Kidney capillary endothelial cell (primary cell): ENCODE measurements at places on chromosomes 2 and 18.
A peak's percentile ranks its signal among the peaks of the same experiment; 100 is the strongest.

DNA sequence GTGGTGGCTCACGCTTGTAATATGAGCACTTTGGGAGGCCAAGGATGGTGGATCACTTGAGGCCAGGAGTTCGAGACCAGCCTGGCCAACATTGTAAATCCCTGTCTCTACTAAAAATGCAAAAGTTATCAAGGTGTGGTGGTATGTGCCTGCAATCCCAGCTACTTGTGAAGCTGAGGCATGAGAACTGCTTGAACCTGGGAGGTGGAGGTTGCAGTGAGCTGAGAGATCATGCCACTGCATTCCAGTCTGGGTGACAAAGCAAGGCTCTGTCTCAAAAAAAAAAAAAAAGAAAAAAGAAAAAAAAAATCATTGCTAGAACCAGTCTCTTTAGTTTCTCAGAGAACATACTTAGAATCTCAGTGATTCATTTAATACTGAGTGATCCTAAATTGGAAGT, 217.1 kb downstream of the DYM start:
- DNase-seq, result no peak

DNA sequence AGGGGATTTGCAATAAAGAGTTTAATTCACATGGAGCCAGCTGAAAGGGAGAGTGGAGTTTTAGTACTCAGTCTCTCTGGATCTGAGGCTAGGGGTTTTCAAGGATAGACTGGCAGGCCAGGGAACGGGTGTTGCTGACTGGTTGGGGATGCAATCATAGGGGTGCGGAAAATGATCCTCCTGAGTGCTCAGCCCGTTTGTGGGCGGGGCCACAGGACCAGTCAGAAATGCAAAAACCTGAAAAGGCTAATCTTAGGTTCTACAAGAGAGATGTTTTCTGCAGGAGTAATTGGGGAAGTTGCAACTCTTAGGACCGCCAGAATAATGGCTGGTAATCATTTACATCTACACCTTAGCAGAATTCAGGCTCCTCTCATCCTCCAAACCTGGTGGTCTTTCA, 2.5 kb downstream of the NFU1 start:
- no peak for DNase-seq

DNA sequence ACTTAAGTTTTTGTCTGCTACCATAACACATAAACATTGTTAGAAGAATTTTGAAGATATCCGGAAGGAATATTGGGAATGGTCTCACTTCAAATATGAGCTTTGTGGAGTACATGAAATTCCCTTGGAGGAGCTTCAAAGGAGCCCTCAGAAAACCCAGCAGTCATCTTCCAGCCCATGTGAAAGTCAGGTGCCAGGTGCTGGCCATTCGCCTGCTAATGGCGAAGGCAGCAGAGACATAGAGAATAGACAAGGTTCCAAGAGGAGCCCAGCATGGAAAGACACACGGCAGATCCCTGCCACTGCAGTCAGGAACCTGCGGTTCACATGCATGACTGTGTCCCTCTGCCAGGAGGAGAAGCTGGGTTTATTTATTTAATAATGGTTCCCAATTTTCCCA, 40.0 kb upstream of the EPG5 start:
- DNase-seq, result no peak

DNA sequence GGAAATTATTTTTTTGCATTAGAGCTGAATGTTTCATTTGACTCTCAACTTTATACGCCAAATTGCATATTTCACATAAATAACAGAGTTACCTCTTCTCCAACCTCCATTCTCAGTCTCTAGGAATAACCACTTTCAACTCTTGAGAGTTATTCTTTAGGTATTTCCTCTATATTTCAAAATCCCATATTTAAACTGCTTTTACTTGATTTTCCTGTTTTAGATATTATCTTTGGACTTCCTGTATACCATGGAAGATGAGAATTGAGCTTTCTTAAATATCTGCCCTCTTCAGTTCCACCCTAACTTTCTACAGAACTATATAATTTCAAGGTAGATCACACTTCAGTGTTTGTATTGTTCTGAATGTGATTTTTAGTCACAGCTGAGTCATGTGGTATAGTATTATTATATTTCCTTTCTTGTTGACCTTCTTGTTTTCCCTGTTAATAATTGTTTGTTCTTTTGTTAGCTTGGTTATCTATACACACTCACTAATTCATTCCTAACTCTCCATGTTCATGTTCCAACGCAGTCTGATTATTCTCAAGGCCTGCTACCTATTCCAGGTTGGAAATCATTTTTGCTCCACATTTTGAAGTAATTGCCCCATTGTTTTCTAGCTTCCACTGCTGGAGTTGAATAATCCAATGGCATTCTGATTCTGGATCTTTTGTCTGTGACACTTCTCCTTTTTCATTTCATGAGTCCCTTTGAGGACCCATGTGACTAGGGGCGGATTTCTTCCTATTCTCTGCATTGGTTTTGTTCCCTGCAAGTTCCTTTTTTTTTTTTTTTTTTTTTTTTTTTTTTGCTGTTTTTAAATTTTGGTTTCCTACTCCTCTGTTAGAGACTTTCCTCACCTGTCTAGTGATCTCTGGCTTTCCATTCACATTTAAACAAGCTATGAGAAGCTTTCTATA, 156.8 kb upstream of the RBMS1 start:
- peak; percentile 28 for DNase-seq

DNA sequence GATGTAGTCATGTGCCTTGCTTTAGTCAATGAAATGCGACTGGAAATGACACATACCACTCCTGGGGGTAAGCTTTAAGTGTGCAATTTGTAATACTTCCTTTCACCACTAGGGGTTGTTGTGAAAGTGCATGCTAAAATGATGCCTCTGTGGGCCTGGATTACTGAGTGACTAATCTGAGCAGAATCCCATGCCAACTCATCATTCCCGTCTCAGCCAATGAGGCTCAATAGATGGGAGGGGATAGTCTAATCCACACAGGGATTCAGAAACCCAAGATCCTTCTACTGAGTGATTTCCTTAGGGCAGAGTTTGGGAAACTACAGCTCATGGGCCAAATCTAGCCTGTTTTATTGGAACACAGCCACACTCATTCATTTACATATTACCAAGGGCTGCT, 54.0 kb downstream of the HRH4 start:
- DNase-seq, result peak; percentile 46

GRCh38 chr18:22505141-22505591, 87.5 kb upstream of the CTAGE1 start:
- DNase-seq, result peak; percentile 6

- no peak for DNase-seq
Observed at GRCh38 chr2:167706800-167707199, 540.6 kb downstream of the STK39 start.

DNA sequence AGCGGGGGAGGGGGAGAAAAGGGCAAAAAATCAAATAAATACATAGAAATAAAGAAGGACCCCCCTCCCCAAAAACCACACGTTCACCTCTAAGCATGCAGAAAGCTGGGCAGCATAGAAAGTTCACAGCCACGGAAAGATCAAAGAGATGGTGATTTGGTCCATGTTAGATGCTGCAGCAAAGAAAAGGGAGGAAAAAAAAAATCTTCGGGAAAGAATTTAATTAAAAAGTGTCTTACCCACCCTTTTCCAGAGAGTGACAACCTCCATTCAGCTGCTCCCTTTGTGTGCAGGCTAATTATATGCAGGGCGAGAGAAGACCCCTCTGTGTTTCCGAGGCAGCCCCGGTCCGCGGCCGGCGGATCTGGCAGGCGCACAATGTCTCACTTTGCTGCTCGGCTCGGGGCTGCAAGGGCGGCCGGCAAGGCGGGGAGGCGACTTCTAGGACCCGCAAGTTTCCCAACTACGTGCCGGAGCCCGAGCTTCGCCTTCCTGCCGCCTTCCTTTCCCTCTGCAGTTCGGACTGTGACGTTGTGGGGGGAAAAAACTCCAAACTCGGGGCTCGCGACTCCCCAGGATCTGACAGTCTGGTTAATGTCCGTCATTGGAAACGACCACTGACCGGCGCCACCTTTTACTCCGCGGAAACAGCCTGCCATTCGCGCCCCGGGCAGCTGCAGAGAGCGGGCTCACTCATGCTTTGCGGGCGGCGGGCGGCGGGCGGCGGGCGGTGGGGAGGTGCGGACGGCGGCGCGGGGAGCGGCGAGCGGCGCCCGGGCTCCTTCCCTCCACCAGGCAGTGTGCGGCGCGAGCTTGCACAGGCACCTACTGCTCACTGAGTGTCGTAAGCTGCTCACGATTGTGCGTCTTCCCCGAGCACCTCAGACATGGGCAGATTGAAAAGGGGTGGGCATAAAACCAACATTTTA, at the start of gene LRRTM1:
Gene LRRTM1, minus strand, starts transcription at position 844 of the 929 bp plus-strand sequence. CDS start 933 bp downstream, outside the sequence.
- no peak for DNase-seq

- no peak for DNase-seq
Observed at GRCh38 chr2:176175709-176176607, 12.5 kb upstream of the HOXD1 start.

- no peak for DNase-seq
Observed at GRCh38 chr18:54957996-54958395, 1.3 kb downstream of the CCDC68 start.

GRCh38 chr18:75625966-75626365, 198.5 kb upstream of the SMIM21 start:
- no peak for DNase-seq

GRCh38 chr18:79738041-79738461, 58.4 kb downstream of the CTDP1 start:
- no peak for DNase-seq

DNA sequence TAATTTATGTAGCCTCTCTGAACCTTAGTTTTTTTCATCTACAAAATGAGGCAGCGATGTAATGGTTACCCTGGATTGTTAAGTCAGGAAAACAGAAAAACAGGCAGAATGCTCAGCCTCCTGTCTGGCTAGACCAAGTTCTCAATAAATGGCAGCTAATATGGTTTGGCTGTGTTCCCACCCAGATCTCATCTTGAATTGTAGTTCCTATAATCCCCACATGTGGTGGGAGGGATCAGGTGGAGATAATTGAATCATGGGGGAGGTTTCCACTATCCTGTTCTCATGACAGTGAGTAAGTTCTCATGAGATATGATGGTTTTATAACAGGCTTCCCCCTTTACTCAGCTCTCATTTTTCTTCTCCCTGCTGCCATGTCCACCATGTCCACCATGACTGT, 220.0 kb downstream of the CMPK2 start:
- no peak for DNase-seq

GRCh38 chr2:105537920-105538319, 139.1 kb upstream of the FHL2 start:
- no peak for DNase-seq

GRCh38 chr2:66464930-66465637, 30.2 kb downstream of the MEIS1 start:
- no peak for DNase-seq

- DNase-seq, result no peak
Observed at GRCh38 chr18:12242658-12243260, 11.4 kb upstream of the CIDEA start.

DNA sequence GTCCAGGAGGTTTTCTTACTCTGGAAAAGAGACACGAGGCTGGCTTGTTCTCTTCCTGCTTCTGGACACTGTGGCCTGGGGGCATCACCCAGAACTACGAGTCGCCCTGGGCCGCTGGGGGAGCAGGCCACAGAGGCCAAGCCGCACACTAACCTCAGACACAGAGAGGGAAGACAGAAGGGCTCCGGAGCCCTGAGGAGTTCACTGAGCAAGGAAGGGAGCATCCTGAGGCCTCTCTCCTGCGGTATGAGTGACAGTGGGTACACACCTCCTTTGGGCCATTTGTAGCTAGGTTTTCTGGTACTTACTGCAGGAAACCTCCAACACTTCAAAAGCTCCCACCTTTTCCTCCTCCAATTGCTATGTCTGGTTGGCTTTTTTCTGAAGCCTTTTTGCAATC, 494.1 kb downstream of the DLGAP1 start:
- no peak for DNase-seq

DNA sequence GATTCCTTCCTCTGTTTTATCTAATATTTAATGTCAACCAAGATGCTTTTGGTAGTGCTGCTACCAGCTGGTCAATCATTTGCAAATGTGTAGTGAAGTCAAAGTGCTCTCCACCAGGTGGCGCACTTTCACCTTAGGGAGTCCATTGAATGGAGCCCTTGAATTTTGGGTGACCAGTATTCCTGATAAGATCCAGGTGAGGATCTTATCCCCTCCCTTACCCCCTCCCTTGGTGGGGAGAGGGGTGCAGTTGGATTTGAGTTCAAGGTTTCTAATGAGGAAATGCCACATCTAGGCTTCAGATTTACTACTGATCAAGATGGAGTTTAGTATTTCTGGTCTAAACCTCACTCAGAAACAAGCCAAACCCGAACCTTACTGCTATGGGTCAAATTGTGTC, 12.0 kb upstream of the E2F6 start:
- peak; percentile 78 for DNase-seq

- DNase-seq, result no peak
Observed at GRCh38 chr2:182355815-182356214, 71.0 kb downstream of the PDE1A start.

GRCh38 chr2:170813611-170814532, 2.8 kb upstream of the GAD1 start:
- DNase-seq, result peak; percentile 30

- DNase-seq, result no peak
Observed at GRCh38 chr18:730692-731091, 18.3 kb upstream of the ENOSF1 start.

DNA sequence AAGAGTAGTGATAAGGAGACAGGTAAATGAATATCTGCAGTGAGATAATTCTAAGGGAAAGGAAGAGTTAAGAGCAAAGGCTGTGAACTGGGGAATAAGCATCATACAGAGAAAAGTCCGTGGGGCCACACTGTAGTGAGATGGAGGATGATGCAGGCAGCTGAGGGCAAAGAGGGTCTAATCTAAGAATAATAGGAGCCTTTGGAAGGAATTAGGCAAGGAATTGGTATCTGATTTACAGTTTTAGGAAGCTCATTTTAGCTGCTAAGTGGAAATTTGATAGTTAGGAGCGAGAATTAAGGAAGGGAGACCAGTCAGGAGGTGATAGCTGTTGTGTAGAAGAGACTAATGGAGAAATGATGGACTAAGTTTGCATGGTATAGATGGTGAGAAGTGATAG, 43.5 kb downstream of the KIF5C start:
- DNase-seq, result no peak

DNA sequence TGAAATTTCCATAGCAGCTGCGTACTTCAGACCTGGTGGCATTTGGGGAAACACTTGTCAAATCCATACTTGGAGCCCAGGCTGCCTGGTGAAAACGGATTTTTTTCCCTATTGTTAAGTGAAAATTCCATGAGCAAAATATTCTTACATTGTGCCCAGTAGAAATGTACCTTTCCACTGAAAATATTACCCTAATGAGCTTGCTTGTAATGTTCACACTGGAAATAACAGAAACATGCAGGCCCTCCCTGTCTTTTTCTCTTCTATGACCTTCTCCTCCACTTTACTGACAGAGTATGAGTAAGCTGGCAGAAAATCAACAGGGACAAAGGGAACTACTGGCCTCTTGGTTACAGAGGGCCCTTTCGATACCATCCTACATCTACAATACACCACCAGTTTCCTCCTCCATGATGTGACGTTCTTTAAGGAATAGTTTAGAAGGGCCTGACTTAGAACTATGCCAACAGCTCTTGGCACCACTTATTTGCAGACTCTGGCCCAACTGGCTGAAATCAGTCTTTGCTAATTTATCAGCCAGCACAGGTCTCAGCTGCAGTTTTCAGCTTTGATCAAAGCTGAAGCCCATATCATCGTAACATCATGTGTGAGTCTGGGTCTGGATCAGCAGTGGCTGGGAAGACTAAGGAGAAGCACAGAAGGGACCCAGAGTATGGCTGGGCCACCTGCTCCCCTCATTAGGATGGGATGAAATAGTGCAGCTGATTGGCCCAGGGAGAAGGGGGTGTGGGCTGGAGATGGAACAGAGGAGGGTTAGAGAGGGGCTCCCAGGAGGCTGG, 272.2 kb upstream of the ID2 start:
- DNase-seq, result no peak

- no peak for DNase-seq
Observed at GRCh38 chr2:69545477-69545932, 98.0 kb downstream of the AAK1 start.
